ENCODE measurements at places on chromosomes 5 and 9. TPM values are rescaled to one million over a fixed set of nuclear protein-coding genes. Genes with fewer than 3 reads are reported as not detected.

DNA sequence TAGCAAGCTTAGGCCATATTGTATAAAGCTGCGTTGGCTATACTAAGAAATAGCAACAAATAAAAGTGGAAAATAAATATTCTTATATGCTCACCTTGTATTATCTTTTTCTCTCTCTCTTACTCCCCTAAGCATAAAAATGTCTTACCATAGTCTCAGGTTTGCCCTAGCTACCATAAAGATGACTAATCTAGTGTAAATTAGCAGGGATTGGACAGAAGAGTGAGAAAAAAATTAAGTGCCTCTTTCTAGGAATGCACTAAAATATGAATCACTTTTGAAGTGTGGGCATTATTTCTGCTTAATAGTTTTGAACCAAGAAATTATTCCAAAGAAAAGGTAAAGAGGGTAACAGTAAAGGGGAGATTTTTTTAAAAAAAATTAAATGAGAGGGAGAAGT is 201.3 kb downstream of the HINT1 start:
- DNase-seq = no peak

GRCh38 chr9:19331877-19332276 is 48.2 kb downstream of the RPS6 start:
- no peak for DNase-seq

IRX1 gene
- not detected for total RNA-seq

DNA sequence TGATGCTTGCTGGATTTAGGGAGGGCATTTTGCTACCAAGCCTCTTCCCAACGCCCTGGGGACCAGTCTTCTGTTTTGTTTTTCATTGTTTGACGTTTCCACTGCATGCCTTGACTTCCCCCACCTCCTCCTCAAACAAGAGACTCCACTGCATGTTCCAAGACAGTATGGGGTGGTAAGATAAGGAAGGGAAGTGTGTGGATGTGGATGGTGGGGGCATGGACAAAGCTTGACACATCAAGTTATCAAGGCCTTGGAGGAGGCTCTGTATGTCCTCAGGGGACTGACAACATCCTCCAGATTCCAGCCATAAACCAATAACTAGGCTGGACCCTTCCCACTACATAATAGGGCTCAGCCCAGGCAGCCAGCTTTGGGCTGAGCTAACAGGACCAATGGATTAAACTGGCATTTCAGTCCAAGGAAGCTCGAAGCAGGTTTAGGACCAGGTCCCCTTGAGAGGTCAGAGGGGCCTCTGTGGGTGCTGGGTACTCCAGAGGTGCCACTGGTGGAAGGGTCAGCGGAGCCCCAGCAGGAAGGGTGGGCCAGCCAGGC is 23.0 kb downstream of the PCDHGC5 start:
- no peak for DNase-seq

ACTBL2 gene
- total RNA-seq = not detected

- no peak for DNase-seq
These were observed 383.9 kb downstream of the TLR4 start for GRCh38 chr9:118088090-118088489.

DNA sequence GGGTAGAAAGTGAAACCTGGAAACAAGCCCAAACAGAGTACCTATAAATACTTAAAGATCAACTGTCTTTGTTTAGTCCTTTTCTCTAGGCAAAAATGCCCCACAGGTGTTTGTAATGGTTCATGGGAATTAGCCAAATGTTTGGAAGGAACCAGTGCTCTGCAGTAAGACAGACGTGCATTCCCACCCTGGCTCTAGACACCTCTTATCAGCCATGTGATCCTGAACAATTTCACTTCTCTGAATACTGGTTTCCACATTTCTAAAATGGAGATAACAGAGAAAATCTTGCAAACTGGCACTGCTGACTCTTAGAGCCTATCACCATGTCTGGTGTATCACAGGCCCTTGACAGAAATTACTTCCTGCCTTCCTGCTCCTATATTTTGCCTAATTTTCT is 30.0 kb downstream of the GLIS3 start:
- DNase-seq = no peak

GNA14 gene
- total RNA-seq = not detected

- DNase-seq = no peak
These were observed 479.7 kb downstream of the MAN2A1 start for GRCh38 chr5:110169461-110169860.

WDR41 gene
- 98.0 TPM for total RNA-seq

- peak; percentile 29 for DNase-seq
These were observed 50.4 kb upstream of the FAM170A start for GRCh38 chr5:119578937-119579336.

- no peak for DNase-seq
These were observed 1523.6 kb upstream of the WWC1 start for GRCh38 chr5:166767858-166768257.

PRDM12 gene
- total RNA-seq = 0.30 TPM

Measured in NCI-H460 (cell line).